Activated T-cell treated with anti-CD3 and anti-CD28 coated beads, Interleukin-2, amount 50 U/mL, for 48 hours (primary cell): ENCODE measurements at places on chromosomes 13 and 19.
A peak's percentile ranks its signal among the peaks of the same experiment; 100 is the strongest.

DNA sequence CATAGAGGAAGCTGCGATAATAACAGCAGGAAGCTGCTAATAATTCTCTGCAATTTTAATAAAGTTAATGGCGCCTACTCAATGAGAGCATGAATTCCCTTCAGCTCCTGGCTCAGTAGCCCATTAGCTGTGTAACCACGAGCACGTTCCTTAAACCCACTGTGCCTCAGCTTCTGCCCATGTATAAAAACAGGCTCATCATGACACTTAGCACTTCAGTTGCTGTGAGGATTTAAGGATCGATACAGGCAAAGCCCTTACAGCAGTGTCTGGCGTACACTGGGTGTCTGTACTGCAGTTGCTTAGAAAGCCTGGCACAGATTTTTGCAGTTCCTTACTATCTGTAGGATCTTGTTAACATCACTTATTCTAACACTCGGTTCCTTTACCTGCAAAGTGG lies 673.4 kb upstream of the ARGLU1 start:
- no peak for DNase-seq

- DNase-seq: no peak
Observed at GRCh38 chr19:31214997-31215396, 134.2 kb downstream of the TSHZ3 start.

- DNase-seq: no peak
Observed at GRCh38 chr13:26475176-26476110, 82.0 kb upstream of the WASF3 start.

- no peak for DNase-seq
Observed at GRCh38 chr13:107834281-107834680, 381.1 kb downstream of the LIG4 start.

GRCh38 chr13:110416131-110417025 lies 109.3 kb downstream of the COL4A2 start:
- no peak for DNase-seq

DNA sequence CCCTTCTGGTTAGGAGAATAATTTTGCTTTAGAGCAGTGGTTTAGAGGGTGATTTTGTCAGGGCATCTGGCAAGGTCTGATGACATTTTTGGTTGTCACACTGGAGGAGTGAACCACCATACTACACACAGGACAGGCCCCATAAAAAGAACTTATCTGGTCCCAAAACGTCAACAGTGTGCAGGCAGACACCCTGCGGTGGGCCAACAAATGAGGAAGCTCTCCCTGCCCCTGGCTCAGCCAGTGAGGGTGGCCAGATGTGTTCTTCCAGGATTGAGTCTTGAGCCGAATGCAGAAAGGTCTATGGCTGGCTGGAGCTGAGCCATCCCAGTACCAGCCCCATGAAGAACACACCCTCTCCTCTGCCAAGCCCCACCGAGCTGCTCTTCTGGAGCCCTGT lies 149.2 kb downstream of the MIPEP start:
- no peak for DNase-seq

GRCh38 chr19:57648331-57649003 lies 15.5 kb downstream of the ZNF211 start:
- DNase-seq: no peak

DNA sequence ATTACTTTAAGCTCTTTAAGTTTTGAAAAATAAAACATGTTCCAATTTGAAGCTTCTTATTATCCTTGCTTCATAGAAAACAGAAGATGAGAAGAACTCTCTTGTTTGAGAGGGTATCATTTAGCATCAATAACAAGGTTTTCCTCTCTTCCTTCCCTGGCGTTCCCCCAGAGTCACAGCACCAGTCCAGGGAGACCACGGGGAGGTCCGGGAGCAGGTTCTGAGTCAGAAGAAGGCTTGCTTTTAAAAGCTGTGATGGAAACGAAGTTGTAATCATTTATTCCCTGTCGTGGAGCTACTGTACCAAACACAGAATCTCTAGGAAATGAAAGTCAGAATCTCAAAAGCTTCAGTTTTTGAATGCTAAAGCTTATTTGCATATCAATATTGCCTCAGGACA lies 174.0 kb upstream of the LSM14A start:
- no peak for DNase-seq

- no peak for DNase-seq
Observed at GRCh38 chr13:23777575-23777870, 111.7 kb downstream of the MIPEP start.

- no peak for DNase-seq
Observed at GRCh38 chr19:4388337-4389063, 11.8 kb downstream of the SH3GL1 start.

DNA sequence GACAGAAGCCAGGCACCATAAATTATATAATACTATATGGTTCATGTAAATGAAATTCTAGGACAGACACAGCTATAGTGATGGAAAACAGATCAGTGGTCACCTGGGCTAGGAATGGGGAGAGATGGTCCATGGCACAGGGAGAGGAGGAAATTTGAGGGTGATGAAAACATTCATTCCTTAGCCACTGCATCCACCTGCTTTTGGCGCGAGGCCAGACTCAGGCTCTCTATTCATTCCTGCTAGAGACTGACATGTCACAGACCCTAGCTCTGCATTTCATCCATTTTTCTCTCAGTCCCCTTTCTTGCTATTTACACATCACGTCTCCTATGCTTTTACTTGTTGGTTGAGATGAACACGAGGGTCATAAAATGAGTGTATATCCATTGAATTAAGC lies 628.3 kb upstream of the SLC10A2 start:
- no peak for DNase-seq

- no peak for DNase-seq
Observed at GRCh38 chr19:4744451-4745174, 21.0 kb upstream of the DPP9 start.

DNA sequence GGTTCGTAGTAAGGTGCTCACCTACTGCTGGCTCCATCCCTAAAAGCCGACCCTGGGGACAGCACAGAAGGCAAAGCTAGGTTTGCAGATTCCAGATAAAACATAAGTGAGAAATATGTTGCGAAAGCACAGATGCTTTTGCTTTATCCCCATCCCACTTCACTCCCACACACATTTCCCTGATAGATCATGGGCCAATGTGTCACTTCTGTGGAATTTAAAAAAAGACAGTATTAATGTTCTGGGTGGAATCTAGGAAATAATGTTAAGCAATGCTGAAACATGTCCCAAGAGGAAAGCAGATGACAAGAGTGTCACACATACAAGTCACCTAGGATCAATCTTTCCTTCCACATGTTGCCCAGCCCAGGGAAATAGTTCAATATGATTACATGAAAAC lies 661.0 kb upstream of the MIR17HG start:
- no peak for DNase-seq

DNA sequence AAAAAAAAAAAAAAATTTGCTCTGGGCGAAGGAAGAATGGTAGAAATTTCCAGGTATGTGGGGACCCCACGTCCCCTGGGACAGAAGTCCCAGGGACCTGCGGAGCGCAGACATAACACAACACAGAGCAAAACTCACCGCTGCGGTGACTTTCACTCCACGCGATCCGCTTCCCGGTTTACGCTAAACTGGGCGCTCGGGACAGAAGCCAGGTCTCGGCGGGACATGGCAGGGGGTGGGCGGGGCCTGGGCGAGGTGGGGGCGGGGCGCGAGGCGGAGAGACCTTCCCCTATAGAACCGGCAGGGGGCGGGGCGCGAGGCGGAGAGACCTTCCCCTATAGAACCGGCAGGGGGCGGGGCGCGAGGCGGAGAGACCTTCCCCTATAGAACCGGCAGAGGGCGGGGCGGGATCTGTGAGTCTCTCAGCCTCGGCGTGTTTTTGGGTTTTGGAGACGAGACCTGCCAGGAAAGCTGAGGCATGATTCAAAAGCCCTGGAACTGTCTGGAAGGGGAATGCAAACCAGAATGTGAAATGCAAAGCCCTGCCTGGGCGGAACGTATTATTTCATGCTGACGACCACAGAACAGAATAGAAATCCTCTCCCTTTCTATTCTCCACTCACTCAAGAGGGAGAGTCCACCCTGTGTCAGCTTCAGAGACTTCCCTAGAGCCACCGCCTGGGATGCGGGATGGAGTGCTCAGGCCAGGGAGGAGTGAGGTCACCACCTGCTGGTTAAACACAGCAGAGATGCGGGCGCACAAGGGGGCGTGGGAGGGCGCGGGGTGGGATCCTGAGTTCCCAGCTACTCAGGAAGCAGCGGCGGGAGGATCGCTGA lies 20.2 kb upstream of the ERVV-1 start:
- DNase-seq: peak; percentile 83

GRCh38 chr19:57002710-57003109 lies 117.1 kb upstream of the USP29 start:
- no peak for DNase-seq

- DNase-seq: no peak
Observed at GRCh38 chr19:39046037-39046821, 13.9 kb upstream of the FBXO27 start.

DNA sequence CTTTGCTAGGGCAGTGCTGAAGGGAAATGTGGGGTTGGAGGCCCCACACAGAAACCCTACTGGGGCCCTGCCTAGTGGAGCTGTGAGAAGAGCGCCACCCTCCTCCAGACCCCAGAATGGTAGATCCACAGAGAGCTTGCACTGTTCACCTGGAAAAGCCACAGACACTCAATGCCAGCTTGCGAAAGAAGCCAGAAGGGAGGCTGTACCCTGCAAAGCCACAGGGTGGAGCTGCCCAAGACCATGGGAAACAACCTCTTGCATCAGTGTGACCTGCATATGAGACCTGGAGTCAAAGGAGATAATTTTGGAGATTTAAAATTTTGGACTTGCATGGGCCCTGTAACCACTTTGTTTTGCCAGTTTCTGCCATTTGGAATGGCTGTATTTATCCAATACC lies 615.4 kb upstream of the MIR17HG start:
- no peak for DNase-seq

DNA sequence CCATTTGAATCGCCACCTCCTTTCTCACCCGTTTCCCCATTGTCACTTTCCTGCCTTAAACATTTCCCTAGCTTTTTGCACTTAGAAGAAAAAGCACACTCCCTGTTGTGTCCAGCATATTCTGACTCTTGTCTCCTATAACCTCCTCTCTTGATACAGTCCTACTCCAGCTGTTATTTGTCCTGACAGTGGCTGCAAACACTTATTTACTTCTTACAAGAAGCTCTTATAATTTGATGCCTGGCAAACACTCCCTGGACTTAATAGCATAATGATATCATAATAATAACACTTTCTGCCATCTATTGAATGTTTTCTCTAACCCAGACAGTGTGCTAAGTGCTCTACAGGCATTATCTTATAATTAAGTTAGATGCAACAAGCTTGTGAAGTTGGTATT lies 76.6 kb downstream of the DGKH start:
- DNase-seq: no peak

DNA sequence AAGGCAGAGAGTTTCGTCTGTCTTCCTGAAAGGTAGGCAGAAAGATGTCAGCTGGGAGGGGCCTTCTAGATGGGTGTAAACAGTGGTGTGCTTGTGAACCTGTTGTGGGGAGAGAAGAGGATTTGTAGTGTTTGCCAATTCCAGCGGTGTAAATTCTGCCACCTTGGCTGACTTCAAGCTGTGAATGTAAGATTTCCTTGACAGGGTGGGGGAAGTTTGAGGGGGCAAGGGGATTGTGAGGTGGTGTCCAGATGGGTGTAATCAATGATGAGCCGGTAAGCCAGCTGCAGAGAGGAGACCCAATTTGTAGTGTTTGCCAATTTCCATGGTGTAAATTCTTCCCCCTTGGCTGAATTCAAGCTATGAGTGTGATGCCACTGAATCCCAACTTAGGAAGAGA lies 61.0 kb upstream of the ADGRE5 start:
- no peak for DNase-seq

DNA sequence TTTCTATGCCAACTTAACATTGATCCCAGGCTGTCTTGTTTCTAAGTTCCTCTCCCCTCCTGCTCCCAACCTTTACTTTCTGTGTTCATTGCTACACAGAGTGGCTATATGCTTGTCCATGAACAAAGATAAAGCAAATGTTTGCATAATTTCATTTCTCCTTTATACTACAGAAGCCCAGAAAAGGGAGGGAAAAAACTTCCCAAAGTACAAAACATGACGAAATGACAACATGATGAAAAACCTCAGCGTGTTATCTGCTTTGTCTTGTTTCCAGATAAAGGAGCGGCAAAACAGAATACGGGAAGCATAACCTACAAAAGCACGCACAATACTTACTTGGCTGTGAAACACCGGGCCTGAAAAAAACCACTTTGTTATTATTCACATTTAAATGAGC lies 336.8 kb downstream of the DNAJC15 start:
- no peak for DNase-seq

DNA sequence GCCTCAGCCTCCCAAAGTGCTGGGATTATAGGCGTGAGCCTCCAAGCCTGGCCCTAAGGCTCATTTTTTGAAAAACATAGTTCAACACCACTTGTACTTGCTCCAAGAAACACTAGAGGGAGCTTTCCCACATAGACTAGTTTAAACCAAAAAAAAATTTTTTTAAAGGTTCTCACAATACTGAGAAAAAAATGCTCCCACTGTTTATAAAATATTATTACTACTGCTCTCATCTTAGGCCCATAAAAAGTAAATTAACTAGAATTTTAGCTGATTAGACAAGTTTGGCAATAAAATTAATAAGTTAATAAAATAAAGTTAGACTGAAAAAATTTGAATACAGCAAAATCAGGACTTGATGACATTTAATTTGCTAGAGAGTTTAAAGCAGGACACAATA lies 109.5 kb downstream of the TBC1D4 start:
- DNase-seq: no peak

GRCh38 chr13:33153421-33154404 lies 131.8 kb downstream of the STARD13 start:
- no peak for DNase-seq
